ENCODE measurements at places on chromosomes 2 and 18. TPM values are rescaled to one million over a fixed set of nuclear protein-coding genes. Genes with fewer than 3 reads are reported as not detected.

The ITGA6 gene
- 26.8 TPM for polyA plus RNA-seq

DNA sequence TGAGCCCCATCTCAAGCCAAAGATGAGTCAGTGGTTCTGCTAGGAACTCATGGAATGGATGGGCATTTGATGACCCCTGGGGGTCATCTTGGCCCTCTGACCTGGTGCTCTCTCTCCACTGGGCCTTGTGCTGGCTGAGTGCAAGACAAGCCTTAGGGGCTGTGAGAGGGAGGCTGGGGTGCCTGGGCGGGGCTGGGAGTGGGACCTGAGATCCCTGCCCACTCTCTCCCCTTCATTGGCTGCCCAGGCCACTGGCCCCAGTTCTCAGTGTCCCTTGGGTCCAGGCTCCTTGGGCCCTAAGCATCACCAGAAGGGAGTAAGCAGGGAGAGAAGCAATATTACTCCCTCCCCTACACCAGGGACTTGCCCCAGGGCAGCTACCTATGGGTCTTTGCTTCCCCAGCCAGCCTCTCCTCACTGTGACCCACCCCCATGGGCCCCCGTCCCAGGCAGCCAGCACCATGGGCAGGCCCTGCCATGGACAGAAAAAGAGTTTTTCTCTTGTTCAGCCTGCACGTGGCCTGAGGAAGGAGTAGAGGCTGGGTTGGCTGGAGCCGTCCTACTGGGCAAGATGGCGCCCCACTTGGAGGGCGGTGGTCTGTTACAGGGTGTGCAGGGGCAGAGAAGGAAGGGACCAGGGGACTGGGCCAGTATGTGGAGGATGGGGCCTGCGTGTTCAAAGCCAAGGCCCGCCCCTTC is 33.6 kb downstream of the ATOH8 start:
- no peak for DNase-seq

GRCh38 chr18:68484241-68484640 is 230.7 kb downstream of the TMX3 start:
- DNase-seq: no peak

DNA sequence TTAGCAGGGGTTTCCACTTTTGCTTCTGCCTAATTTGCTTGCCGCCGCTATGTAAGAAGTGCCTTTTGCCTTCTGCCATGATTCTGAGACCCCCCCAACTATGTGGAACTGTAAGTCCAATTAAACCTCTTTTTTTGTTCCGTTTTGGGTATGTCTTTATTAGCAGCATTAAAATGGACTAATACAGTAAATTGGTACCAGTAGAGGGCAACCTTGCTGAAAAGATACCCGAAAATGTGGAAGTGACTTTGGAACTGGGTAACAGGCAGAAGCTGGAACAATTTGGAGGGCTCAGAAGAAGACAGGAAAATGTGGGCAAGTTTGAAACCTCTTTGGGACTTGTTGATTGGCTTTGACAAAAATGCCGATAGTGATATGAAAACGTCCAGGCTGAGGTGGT is 216.1 kb upstream of the FSIP2 start:
- no peak for DNase-seq

DNA sequence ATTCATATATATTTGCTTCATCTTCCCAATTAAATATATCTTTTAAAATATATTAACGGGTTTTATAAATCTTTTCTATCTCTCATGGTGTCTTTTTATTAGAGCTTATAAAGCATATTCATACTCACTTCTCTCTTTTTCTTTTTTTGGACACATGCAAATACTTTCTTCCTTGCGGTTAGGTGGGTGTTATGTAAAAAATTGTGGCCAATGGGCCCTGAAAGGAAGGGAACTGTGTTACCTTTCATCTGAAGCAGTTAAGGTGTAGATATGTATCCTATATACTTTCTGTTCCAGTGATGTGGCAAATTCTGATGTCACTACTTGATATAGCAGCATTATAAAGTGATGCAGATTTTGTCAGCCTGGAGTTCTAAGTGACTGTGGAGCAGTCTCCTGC is 714.5 kb downstream of the PLCL1 start:
- no peak for DNase-seq

- no peak for DNase-seq
These were observed 532.0 kb upstream of the POU3F3 start for GRCh38 chr2:104321796-104322349.

DNA sequence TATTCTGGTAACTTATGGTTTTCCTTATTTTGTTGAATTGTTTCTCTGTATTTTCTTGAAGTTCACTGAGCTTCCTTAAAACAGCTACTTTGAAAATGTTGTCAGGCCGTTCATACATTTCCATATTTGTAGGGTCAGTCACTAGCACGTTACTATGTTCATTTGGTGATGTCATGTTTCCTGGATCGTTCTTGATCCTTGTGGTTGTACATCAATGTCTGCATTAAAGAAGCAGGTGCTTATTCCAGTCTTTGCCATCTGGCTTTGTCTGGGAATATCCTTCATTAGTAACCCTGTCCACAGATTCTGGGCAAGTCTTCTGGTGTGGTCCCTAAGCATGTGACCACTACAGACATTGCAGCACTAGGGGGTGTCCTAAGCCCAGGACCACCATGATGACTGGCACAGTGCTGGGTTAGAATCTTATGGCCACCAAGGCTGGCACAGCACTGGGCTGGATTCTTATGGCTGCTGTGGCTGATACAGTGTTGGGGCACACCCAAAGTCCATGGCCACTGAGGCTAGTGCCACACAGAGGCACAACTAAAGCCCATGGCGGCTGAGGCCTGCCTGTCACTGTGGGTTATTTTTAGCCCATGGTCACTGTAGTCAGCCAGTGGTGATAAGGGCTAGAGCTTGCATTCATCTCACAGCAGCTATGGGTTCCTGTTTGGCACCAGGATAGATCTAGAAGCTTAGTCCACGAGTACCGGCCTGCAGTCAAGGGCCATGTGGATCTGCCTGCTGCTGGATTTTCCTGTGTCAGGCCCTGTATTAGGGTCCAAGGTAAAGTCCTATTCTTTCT is 13.2 kb downstream of the VWA3B start:
- DNase-seq: no peak

DNA sequence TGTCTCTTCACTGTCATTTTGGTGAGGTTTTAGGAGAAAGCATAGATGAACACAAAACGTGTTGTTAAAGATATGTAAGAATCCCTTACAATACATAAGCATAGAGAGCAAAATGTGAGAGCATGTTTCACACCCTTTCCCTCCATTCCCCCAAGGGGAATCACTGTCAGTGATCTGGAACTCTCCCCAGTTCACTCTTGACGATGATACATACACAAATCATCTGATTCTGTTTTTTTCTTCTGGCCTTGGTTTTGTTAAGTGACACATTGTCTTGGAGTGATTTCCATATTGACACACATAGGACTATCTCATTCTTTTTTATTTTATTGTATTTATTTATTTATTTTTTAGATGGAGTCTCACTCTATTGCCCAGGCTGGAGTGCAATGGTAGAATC is 53.7 kb upstream of the TANC1 start:
- DNase-seq: no peak

DNA sequence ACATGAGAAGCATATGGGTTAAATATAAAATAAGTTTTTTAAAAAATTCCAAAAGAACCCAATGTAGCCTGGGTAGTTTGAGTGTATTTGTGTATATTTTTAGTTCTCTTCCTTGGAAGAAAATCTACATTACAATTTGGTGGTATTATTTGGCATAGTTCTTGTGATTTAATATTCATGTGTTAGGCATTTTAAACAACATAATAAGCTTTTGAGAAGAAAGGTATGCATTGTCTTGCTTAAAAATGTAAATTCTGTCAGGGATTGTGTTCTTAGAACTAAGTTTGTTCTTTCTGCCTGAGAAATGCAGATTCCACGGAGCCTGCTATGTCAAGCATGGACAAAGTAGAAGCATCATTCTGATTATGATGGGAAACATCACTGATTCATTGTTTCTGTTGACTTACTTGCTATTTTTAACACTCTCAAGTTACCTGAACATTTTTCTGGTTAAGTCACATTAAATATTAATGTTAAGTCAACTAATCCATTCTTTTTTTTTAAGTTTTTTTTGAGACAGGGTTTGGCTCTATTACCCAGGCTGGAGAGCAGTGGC is 49.4 kb downstream of the TNFRSF11A start:
- no peak for DNase-seq

GRCh38 chr18:79355433-79356335 is 40.0 kb upstream of the NFATC1 start:
- DNase-seq: no peak
